LHCN-M2 (cell line): ENCODE measurements at places on chromosomes 6 and 20. TPM values are rescaled to one million over a fixed set of nuclear protein-coding genes. Genes with fewer than 3 reads are reported as not detected.

DNA sequence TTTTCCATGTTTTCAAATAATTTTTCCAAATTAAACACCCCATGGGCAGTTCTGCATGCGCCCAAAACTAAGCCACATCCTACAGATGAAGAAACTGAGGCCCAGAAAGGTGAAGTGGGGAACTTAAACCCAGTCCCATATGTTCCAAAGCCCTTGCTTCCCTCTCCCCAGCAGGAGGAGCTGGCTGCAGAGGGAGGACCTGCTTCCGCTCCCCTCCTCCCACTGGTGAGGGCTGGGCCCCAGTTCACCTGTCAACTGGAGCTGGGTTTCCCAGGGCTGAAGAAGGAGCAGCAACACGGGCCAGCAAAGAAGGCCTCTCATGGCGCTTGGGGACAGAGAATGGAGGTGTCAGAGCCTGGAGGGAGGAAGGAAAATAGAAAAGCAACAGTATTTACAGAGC is 1.4 kb upstream of the RBPJL start:
- no peak for DNase-seq

- DNase-seq, result no peak
Observed at GRCh38 chr6:57104336-57104735, 14.3 kb downstream of the ZNF451 start.

DNA sequence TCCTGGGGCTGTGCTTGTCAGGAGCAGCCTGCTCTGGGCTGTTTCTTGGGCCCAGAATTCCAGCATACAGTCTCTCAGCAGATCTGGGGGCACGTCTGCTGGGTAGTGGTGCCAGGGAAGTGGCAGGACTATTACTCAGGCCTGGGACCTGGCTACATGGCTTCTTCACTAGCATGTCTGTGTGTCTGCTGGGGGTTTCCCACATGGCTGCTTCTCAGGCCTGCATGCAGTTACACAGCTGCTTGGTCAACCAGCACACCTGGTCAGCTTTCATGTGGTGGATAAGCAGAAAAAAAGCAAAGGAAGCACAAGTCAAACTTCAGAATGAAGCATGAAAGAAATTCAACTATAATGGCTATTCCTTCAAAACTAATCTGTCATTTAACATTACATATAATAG is 316.2 kb upstream of the NOX3 start:
- no peak for DNase-seq

- DNase-seq, result no peak
Observed at GRCh38 chr6:158158123-158158522, 9.9 kb downstream of the SERAC1 start.

The NR2E1 gene
- total RNA-seq, result not detected in 2 replicates

The C20orf141 gene
- total RNA-seq, result not detected in 2 replicates

The PLCB4 gene
- 5.7 and 6.4 TPM in 2 replicates for total RNA-seq
